ENCODE measurements at places on chromosomes 1 and 21. TPM values are rescaled to one million over a fixed set of nuclear protein-coding genes. Genes with fewer than 3 reads are reported as not detected.

Gene WNT4
- not detected for total RNA-seq

Gene GLIS1
- total RNA-seq, result not detected

DNA sequence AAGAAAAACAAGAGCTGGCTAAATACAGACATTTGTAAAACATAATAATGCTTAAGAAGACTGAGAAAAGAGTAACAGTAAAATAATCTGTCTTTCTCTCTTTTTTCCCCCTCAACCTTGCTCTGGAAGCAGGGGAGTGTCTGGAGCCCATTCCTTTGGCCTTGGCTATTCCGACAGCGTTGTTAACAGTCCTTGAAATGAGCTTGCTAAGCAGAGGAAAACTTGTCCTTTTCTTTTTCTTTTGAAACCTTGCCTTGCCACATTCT, 6.7 kb upstream of the CA6 start:
- no peak for DNase-seq
- H3K4me3 ChIP-seq, result no peak overlapping the region
- peaks cover 7% of the 10 kb centered on the region for H3K36me3 ChIP-seq
- peak overlapping the region; percentile 44 for H3K27ac ChIP-seq
- H3K27me3 ChIP-seq, result no peaks in the 10 kb centered on the region

Gene TMED5
- 70.8 TPM for total RNA-seq

Gene C1orf210
- total RNA-seq, result not detected

Measured in activated CD4-positive, alpha-beta memory T cell treated with anti-CD3 and anti-CD28 coated beads, Interleukin-2, amount 10 ng/mL, durations not matched to agents 7 days and 5 days (primary cell).